Fibroblast of skin of right biceps (primary cell): ENCODE measurements at places on chromosomes 4 and X.

GRCh38 chr4:107034091-107034995 is 1.8 kb downstream of the DKK2 start:
- peak; percentile 62 for DNase-seq

- no peak for DNase-seq
These were observed 121.3 kb upstream of the S100G start for GRCh38 chrX:16528620-16529019.

- peak; percentile 98 for DNase-seq
These were observed 36.3 kb downstream of the MGARP start for GRCh38 chr4:139243448-139244365.

GRCh38 chr4:147491086-147491485 is 10.2 kb downstream of the EDNRA start:
- no peak for DNase-seq

GRCh38 chr4:109278594-109279031 is 23.8 kb downstream of the COL25A1 start:
- no peak for DNase-seq

DNA sequence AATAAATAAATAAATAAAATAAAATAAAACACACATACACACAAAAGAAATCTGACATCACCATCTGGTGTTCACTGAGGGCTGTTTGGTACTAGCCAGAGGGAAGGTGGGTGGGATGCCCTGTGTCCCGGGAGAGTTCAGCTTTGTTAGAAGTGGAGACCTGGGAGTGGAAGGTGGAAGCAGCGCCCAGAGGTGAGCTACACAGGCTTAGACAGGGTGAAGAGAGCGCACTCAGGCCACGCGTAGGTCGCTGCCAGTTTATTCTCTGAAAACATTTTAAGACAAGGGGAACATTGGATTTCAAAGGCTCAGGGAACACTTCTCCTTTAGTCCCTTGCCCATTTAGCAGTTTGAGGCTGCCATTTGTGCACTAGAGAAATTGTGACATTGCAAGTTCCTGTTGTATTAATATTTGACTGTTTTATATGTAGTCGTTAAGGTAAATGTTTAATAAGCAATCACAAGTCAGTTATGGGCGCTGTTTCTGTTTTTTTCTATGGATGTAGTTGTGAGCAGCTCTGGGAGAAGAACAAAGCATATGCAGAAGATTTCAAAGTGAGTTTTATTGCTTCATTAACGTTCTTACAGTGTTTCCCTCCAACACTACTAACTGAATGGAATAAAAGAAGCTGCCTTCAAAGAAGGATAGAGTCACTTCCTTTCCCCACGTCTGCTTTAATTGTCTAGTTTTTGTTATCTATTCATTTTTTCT is 405.5 kb upstream of the NR3C2 start:
- DNase-seq, result no peak

- no peak for DNase-seq
These were observed 60.6 kb downstream of the RPS6KA3 start for GRCh38 chrX:20205927-20206708.

GRCh38 chr4:141524116-141524515 is 112.3 kb upstream of the IL15 start:
- peak; percentile 70 for DNase-seq

GRCh38 chr4:112196461-112196860 is 35.1 kb upstream of the AP1AR start:
- DNase-seq, result no peak

GRCh38 chrX:74277846-74278245 is 26.1 kb upstream of the ZCCHC13 start:
- DNase-seq, result no peak

- no peak for DNase-seq
These were observed 10.5 kb downstream of the ZNF732 start for GRCh38 chr4:294732-295131.
